ENCODE measurements at places on chromosomes 4 and X.

DNA sequence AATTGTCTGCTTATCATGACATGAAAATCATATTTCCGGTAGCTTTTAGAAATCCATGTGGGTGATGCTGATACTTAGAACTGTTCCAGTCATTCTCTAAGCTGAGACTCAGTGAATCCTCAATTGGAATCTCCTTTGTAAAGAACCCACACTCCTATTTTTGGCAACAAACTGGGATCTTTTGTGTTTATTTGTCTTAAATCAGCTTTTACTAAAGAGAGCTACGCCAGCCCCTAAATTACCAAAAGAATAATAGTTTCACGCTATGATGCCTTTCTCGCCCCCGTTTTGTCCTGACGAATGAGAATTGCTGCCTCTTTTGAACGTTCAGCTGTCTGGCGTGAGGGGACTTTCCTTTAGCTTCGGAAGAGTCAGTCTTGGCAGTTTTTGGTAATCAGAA is 195.9 kb downstream of the SHOX start:
- DNase-seq, result no peak

- no peak for DNase-seq
These were observed 6.3 kb upstream of the ADD1 start for GRCh38 chr4:2837110-2837903.

GRCh38 chr4:181194096-181194495 is 1049.1 kb upstream of the TENM3 start:
- no peak for DNase-seq

GRCh38 chrX:113470166-113470565 is 629.5 kb upstream of the AMOT start:
- DNase-seq, result peak; percentile 1

DNA sequence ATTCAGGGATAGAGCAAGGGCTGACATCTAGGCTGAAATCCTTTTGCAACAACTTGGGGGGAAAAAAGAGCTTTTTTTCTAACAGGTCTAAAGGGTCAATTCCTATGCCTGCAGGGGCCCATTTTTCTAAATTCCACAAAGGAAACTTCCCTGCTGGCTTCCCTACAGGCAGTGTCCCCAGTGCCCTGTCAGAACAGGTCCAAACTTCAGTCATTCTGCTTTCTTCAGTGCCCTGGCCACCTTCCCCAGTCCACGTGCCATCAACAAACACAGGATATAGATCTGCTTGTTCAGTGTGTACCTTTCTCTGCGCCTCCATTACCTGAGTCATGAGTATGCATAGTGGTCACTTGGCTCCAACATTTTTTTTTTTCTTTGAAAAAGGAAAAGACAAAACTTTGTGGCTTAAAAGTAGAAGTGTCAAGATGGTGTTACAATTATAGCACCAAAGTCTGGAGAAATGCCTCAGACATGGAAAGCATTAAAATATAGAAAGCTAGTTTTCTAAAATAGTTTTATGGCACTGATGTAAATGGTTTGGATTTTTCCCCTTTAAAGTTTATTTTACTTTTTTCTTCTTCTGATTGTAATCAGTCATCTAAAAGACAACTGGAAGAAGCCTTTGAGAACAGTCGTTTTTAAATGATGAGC is 84.0 kb upstream of the JADE1 start:
- no peak for DNase-seq

DNA sequence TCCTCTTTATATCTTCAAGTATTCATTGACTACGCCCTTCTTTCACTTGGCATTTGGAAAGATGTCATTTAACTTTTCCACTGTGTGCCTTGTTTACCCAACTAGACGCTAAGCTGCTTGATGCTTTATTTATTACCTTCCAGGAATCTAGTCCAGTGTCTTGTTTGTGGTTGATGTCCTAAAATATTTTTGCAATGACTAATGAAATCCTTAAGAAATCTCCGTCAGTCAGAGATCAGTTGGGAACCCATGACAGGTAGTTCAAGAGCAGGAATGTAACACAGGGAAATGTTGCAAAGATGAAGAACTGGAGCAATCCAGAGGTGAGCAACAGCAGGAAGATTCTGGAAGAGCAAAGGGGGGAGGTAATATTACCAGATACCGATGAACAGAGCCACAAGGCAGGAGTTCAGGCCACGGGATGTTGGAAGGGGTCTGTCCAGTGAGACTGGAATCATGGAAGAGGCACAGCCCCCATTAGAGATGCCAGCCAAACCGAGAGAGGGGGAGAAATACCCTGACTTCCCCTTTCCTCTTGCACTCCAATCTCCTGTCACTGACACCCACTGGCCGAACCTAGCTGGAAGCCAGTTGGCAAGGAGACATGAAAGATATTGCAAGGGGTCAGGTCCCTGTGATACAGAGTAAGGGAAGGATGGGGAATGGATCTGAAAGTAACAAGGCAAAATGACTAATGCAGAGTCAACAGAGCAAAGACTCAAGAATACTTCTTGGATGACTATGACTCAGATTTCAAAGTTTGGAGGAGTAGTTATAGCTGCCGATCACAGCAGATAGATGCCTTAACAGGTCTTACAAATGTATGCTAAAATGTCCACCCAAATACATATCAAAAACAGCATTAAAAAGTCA is 62.7 kb upstream of the PHKA2 start:
- DNase-seq, result no peak

DNA sequence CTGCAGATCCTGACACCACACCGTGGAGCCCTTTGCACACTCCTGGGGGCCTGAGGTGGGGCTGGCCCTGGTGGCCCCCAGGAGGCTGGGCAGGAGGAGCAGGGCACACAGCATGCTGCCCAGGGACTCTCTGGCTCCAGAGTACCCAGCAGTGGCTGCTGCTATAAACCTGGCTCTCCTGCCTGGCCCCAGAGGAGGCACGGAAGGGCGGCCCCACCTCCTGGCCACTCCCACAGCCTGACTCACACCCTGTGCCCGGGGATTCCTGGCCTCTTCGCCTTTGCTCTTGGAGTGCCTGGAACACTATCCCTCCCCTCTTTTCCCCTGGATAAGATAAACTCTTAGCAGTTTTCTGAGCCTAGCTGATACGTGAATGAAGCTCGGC is at the start of gene PSAPL1:
TSS of gene PSAPL1 (minus strand) at position 165 of the 385 bp plus-strand sequence. CDS start at position 114, 51 bp downstream.
- DNase-seq, result peak; percentile 79

All from Caco-2 (cell line).